ENCODE measurements at places on chromosomes 1 and 21.

DNA sequence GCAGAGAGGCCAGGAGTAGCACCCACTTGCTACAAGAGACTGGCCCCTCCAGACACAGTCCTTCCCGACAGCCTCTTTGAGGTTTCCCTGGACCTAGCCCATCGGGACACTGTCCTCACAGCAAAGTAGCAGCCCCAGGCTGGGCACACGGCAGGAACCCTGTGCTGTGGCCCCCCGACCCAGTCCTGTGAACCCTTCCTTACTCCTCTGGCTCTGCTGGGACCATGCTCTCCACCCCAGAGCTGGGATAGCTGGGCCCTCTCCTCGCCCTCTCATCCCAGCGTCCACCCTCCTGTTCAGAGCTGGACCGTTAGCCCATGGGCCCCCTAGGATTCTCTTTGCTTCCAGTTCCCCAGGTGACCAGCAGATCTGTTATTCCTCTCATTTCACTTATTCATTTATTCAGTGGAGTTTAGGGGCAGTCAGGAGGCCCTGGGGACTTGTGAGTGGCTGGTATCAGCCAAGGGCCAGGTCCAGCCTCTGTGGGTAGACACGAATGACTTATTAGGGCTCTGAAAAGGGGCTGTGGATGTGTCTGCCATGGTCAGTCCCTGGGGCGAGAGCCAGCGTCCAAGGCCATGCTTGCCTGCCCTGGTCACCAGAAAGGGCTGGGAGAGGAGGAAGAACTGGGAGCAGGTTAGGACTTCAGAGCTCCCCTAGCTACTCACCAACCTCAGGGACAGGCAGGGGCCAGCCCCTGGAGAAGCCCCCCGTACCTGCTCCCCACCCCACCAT is 117.6 kb upstream of the RUNX3 start:
- no peak for DNase-seq

DNA sequence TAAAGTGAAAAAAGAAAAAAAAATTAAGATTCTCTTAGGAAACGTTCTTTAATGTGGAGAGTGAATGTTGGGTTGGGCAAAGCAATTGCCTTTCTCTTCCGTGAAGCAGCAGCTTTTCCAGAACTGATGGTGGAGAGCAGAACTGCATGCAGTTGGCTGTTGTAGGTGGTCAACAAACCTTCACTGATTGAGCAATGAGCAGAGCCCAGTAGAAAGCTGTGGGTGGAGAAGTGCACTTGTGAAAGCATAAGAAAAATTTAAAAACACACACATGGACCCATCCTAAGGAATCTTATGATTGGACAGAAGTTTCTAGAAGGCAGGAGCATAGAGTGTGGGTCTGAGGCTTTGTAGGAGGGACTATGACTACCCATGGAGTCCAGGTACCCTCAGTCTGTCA is 4.5 kb downstream of the PRELP start:
- DNase-seq, result no peak

- DNase-seq, result no peak
Observed at GRCh38 chr1:147722124-147722523, 38.3 kb downstream of the GJA5 start.

DNA sequence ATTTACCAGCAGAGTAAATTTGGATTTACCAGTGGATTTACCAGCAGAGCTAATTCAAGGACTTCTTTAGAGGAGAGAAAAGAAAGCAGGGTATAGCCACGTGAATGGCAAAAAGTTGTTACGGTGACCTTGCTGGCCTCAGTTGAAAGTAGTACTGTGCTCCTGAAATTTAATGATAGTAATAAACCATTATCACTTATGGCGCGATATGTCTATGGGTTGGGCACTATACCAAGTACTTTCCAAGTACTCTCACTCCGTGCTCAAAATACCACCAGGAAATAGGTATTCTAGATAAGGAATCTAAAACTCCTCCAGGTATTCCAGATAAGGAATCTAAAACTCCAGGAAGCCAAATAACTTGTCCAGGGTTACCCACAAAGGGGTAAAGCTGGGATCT is 35.8 kb downstream of the SLC44A3 start:
- no peak for DNase-seq

DNA sequence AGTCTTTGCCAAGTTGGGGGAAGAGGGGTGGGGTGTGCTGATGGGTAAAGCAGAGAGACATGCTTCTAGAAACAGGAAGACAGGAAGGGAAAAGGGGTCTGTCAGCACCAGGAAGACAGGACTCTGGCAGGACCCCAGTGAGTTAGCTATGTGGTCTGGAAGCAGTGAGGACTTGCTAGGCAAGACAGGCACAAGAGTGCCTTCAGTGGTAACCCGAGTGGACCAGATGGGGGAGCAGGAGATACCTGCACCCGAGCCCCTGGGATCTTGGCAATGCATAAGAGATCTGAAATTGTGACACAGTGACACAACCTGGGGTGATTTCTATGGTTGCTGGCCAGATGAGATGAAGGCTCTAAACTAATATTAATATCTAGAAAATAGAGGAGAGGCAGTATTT is 7.0 kb downstream of the TLR5 start:
- no peak for DNase-seq

GRCh38 chr1:3578906-3579305 is 32.4 kb downstream of the MEGF6 start:
- DNase-seq, result no peak

Measured in lower leg skin (tissue), 4 donors.